ENCODE measurements at places on chromosomes 5 and 9. TPM values are rescaled to one million over a fixed set of nuclear protein-coding genes. Genes with fewer than 3 reads are reported as not detected.

RGS7BP gene
- not detected for total RNA-seq

SH2D3C gene
- total RNA-seq, result 0.11 TPM

SLC35A4 gene
- total RNA-seq, result 21.6 TPM

OR1Q1 gene
- total RNA-seq, result not detected

AIF1L gene
- 0.25 TPM for total RNA-seq

FSTL4 gene
- not detected for total RNA-seq

PIP5K1B gene
- under 0.01 TPM for total RNA-seq

Measured in uterine smooth muscle cell (primary cell).